ENCODE measurements at places on chromosomes 12 and 14. TPM values are rescaled to one million over a fixed set of nuclear protein-coding genes. Genes with fewer than 3 reads are reported as not detected.

- no peaks in the 10 kb centered on the region for H3K36me3 ChIP-seq
- no peak overlapping the region for H3K27ac ChIP-seq
- H3K4me1 ChIP-seq = peaks cover 16% of the 10 kb centered on the region
- no peak for DNase-seq
These were observed 99.9 kb downstream of the BCAT1 start for GRCh38 chr12:24848941-24849477.

GRCh38 chr12:122142857-122143256 lies 31.2 kb downstream of the IL31 start:
- no peak for DNase-seq
- no peak overlapping the region for H3K4me3 ChIP-seq
- H3K4me1 ChIP-seq = no peaks in the 10 kb centered on the region
- H3K27me3 ChIP-seq = no peaks in the 10 kb centered on the region

The PAPLN gene
- 0.65 TPM for total RNA-seq

DNA sequence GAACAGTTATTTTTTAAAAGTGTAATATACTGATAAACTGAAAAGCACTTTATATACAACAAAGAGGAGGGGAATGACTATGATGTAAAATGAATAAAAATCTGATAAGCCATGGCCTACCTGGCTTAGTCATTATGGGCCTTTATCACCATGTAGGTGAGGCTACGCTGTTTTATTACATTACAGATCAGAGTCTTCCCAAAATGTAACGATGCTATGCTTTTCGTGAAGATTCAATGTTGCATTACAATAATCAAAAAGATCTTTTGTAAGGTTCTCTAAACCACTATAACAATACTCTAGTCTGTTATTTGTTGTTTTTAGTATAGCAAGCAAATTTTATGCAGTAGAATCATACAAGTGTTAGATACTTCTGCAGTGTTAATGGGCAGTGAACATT lies 34.2 kb downstream of the ARID4A start:
- H3K4me1 ChIP-seq = peaks cover 13% of the 10 kb centered on the region
- DNase-seq = no peak
- no peak overlapping the region for H3K4me3 ChIP-seq

The IFNG gene
- total RNA-seq = 535 TPM

GRCh38 chr12:2647186-2647585 lies 147.6 kb upstream of the FKBP4 start:
- no peaks in the 10 kb centered on the region for H3K36me3 ChIP-seq
- peaks cover 44% of the 10 kb centered on the region for H3K27me3 ChIP-seq
- DNase-seq = no peak
- H3K4me1 ChIP-seq = peaks cover 5% of the 10 kb centered on the region
- H3K4me3 ChIP-seq = no peak overlapping the region

- DNase-seq = no peak
- no peak overlapping the region for H3K4me3 ChIP-seq
- no peaks in the 10 kb centered on the region for H3K36me3 ChIP-seq
- H3K4me1 ChIP-seq = peaks cover 30% of the 10 kb centered on the region
These were observed 39.9 kb downstream of the NINJ2 start for GRCh38 chr12:623172-623864.

- no peak overlapping the region for H3K4me3 ChIP-seq
- H3K27ac ChIP-seq = no peak overlapping the region
- peaks cover 2% of the 10 kb centered on the region for H3K27me3 ChIP-seq
- peaks cover 6% of the 10 kb centered on the region for H3K4me1 ChIP-seq
These were observed 9.7 kb downstream of the CEP170B start for GRCh38 chr14:104874571-104875411.

DNA sequence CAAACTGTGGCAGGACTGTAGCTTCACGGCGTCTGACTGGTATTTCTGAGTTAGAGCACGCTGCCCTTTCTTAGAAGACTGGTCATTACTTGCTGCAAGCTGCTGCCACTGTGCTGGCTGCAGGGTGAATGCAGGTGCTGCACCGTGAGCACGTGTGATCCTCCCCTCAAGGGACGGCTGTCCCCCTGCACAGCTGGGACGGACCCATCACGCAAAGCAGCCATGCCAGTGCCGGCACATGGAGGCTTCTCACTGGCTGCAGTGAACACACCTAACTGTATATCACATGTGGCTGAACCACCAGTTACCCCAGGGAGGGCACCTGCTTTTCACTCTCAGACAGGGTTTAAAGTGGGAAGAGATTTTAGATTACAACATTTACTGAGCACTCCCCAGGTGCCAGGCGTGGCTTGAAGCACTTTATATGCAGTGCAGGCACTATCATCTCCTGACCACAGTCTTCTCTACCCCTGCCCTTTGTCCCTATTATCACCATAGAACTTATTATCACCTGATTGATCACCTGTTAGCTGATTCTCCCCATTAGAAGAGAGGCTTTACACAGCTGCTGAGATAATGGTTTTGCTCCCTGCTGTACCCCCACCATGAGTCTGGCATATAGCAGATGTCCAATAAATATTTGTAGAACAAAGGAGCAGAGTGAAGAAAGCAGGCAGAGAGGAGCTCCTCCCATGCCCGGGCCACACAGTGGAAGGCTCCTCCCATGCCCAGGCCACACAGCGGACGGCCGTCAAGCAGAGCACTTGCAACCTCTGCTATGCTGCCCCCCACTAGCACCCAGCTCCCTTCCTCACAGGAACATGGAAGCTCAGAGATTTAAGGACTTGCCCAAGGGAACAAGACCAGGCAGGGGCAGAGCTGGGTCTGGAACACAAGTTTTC lies 25.9 kb downstream of the SLC25A47 start:
- DNase-seq = no peak
- H3K27ac ChIP-seq = no peak overlapping the region
- peaks cover 64% of the 10 kb centered on the region for H3K36me3 ChIP-seq
- no peaks in the 10 kb centered on the region for H3K27me3 ChIP-seq
- H3K4me3 ChIP-seq = no peak overlapping the region
- no peaks in the 10 kb centered on the region for H3K4me1 ChIP-seq

GRCh38 chr14:100857233-100857922 lies 31.5 kb downstream of the MEG3 start:
- H3K27ac ChIP-seq = no peak overlapping the region
- no peak overlapping the region for H3K4me3 ChIP-seq
- H3K4me1 ChIP-seq = no peaks in the 10 kb centered on the region
- no peaks in the 10 kb centered on the region for H3K36me3 ChIP-seq

DNA sequence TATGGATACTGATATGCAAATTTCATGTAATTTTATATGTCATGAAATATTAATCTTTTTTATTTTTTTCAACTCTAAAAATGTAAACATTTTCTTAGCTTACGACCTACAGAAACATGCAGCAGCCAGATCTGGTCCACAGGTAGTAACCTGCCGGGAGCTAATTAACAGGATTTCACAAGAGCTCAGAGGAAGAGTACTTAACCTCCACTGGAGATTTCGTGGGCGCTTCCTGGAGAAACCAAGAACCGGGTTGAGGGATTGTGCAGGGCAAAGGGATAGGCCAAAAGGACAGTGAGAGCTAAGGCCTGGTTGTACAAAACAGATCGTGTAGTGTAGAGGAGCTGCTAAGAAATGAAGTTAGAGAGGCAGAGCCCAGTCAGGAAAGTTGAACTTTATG lies 315.7 kb downstream of the PAWR start:
- H3K27ac ChIP-seq = no peak overlapping the region
- H3K4me1 ChIP-seq = no peaks in the 10 kb centered on the region
- H3K4me3 ChIP-seq = no peak overlapping the region
- no peak for DNase-seq
